ENCODE measurements at places on chromosomes 5 and 9.

DNA sequence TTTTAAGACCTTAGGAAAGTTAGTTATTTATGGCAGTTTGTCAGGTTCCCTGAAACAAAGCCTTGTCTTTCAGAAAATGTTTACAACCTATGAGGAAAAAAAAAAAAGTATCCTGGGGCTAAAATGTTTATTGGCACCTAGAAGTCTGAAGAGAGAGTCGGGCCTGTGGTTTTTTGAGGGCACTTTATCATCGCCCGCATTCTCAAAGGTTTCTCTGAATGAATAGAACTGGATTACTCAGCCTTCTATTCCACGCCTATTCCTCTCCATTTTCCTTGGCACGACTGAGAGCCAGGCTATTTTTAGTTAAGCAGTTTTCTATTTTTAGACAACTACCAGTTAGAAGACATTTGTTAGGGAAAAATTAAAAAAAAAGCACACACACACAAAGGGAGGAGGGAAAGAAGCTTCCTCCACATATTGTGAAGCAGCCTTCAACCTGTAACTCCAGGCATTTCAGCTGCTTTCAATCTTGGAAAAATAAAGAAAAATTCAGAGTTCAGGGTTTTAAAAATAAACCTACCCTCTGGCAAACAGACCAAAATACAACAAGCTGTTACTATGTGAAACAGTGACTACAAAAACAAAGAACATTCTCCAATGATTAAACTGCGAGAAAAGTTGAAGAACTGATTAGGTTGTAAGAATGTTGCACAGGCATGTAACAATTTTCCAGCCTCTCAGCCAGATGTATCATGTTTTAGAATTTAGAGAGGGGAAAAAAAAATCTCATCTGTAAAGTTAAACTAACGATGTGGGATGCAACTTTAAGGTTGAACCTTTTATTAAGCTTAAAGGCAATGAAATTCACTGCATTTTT is 97.0 kb downstream of the MEF2C start:
- H3K4me3 ChIP-seq, result no peak overlapping the region
- no peaks in the 10 kb centered on the region for H3K36me3 ChIP-seq
- no peak for DNase-seq
- peaks cover 32% of the 10 kb centered on the region for H3K4me1 ChIP-seq

DNA sequence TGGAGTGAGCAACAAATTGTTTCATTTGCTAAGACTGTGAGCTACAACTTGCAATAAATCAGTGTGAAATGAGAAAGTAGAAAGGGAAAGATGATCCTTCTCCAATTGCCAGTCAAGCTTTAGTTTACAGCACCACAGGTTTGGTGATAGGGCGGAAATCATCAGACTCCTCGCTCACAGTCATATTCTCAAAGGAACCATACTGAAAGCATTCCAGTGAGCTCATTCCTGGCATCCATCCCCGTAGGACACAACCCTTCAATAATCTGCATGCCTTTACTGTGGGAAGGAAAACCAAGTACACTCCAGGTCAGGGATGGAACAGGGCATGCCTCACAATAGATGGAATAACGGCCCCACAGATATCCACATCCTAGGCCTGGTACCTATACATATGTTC is 80.7 kb downstream of the FSTL4 start:
- peaks cover 9% of the 10 kb centered on the region for H3K27me3 ChIP-seq
- peaks cover 21% of the 10 kb centered on the region for H3K4me1 ChIP-seq
- no peak for DNase-seq
- no peaks in the 10 kb centered on the region for H3K36me3 ChIP-seq
- no peak overlapping the region for H3K4me3 ChIP-seq
- H3K27ac ChIP-seq, result no peak overlapping the region

DNA sequence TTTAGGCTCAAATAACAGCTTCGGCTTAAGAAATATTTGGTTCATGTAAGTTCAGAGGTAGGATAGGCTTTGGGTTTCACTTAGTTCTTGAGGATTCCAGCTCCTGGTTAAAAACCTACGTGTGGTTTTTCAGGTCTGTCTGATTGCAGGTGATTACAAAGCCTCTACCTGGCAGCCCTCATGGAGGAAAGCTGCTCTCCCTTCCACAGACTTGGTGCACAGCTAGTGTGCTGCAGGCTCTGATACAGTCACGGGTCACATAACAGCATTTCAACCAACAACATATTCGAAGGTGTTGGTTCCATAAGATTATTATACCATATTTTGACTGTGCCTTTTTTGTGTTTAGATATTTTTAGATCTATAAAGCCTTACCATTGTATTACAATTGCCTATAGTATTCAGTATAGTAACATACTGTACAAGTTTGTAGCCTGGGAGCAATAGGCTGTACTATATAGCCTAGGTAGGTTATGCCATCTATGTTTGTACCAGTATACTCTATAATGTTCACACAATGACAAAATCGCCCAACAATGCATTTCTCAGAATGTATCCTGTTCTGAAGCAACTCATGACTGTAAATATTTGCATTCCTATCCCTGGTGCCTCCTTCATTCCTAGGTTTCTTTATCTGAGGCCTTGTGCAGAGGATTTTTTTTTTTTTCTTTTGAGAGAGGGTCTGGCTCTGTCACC is 8.0 kb upstream of the DCP2 start:
- no peak overlapping the region for H3K4me3 ChIP-seq
- peak overlapping the region; percentile 84 for H3K27ac ChIP-seq
- H3K36me3 ChIP-seq, result no peaks in the 10 kb centered on the region
- peaks cover 32% of the 10 kb centered on the region for H3K4me1 ChIP-seq
- DNase-seq, result no peak
- H3K27me3 ChIP-seq, result no peaks in the 10 kb centered on the region

DNA sequence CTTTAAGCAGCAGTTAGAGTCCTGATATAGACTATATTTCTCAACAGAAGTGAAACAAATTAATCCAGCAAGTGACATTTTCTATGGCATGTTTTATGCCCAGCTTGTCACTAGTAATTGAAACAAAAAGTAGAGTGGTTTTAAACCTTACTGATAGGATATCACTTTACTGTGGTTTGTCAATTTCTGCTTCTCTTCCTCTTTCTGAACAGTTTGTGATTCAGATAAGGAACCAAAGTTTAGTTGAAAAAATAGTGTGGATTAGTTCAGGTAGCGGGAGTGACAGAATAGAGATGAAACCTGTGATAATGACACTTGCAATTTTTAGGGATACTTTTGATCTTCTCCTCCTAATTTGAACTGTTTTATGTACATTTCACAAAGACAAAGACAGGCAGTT is 485.7 kb upstream of the EDIL3 start:
- no peak for DNase-seq
- no peaks in the 10 kb centered on the region for H3K27me3 ChIP-seq
- peaks cover 25% of the 10 kb centered on the region for H3K4me1 ChIP-seq
- no peak overlapping the region for H3K27ac ChIP-seq

DNA sequence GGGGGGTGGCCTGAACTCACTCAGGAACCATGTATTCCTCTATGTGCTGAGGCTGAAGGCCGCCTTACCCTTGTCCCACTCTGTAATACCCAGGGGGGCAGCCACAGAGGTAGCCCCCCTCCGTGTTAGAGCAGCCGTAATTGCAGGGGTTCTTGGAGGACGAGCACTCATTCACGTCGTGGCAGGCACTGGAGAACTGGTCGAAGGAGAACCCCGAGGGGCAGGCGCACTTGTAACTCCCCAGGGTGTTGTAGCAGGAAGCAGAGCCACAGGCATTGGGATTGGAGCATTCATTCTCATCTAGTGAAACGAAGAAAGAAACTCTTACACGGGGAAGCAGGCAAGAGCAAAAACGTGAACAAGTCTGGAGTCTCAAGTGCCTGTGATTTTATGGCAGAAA is 179.8 kb downstream of the SLC12A2 start:
- no peak overlapping the region for H3K4me3 ChIP-seq
- peak overlapping the region; percentile 84 for H3K27ac ChIP-seq
- H3K27me3 ChIP-seq, result no peaks in the 10 kb centered on the region
- H3K4me1 ChIP-seq, result peaks cover 5% of the 10 kb centered on the region
- DNase-seq, result no peak
- peaks cover 76% of the 10 kb centered on the region for H3K36me3 ChIP-seq

DNA sequence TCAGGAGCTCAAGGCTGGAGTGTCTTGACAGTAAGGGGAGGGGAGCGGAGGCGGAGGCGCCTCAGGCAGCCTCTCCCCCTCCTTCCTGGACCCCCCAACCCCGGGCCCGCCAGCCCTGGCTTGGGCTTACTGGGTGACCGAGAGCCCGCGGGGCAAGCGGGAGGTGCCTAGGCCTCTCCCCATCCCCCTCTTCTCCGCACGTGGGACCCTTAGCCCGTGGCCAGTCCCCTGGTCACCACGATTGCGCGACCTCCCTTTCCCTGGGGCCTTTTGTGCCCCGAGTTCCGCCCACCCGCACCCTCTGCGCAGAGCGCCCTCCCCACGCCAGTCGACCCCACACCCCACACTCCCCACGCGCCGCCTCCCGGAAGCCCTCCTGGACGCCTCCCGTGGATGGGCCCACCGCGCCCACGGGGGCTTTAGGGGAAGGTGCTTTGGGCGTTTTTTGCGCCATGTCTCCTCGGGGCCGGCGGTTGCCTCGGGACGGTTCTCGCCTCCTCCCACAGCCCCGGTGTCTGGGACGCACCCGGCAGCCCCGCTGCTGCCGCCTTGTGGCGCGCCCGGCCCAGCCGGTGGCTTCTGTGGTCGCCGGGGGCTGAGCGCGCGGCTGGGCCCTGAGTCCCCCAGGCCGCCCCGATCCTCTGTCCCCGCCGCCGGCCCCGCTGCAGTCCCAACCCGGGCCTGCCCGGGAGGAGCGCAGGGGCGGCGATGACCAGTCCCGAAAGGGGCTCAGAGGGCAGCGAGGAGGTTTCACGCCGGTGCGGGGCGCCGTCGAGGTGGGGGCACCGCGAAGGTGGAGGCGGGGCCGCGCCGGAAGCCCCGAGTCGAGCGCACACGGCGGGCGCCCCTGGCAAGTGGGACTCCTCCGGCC is 3.2 kb downstream of the TOR4A start:
- no peak overlapping the region for H3K27ac ChIP-seq
- peaks cover 26% of the 10 kb centered on the region for H3K27me3 ChIP-seq
- peaks cover 4% of the 10 kb centered on the region for H3K36me3 ChIP-seq
- peaks cover 23% of the 10 kb centered on the region for H3K4me1 ChIP-seq
- no peak overlapping the region for H3K4me3 ChIP-seq
- DNase-seq, result peak; percentile 76

DNA sequence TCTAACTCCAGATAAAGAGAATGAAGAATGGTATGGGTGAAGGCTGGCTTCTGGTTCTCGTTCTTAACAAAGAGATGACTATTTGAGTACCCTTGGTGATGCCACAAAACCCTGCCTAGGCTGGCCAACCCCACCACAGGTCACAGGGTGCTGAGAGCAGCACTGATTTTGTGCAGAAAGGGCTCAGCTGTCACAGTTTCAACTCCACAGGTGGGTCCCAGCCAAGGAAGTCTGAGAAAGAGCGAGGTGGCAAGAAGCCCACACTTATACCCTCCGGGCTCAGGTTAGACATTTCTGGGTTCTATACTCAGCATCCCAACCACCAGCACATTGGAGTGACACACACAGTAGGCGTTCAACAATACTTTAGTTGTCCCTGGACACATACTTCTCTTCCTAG is 118.1 kb downstream of the SLIT3 start:
- no peaks in the 10 kb centered on the region for H3K4me1 ChIP-seq
- H3K27ac ChIP-seq, result no peak overlapping the region
- H3K4me3 ChIP-seq, result no peak overlapping the region
- DNase-seq, result no peak
- no peaks in the 10 kb centered on the region for H3K36me3 ChIP-seq

DNA sequence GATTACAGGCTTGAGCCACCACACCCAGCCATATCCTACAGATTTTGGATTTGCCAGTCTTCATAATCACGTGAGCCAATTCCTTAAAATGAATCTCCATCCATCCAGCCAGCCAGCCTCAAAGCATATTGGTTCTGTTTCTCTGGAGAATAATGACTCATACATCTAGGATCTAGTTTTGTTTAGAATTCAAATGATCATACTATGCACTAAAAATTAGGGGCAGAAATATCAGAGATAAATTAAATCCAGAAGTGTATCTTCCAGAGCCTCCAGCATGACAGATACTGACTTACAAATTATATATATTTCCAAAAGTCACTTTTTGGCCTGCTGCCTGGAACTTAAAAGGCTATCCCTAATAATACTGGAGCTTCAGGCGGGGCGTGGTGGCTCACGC is 119.1 kb upstream of the NR5A1 start:
- peaks cover 2% of the 10 kb centered on the region for H3K27me3 ChIP-seq
- H3K4me3 ChIP-seq, result no peak overlapping the region
- no peak for DNase-seq
- H3K27ac ChIP-seq, result no peak overlapping the region

GRCh38 chr5:180910735-180911134 is 11.8 kb downstream of the BTNL8 start:
- H3K36me3 ChIP-seq, result peaks cover 5% of the 10 kb centered on the region
- peaks cover 15% of the 10 kb centered on the region for H3K4me1 ChIP-seq
- H3K4me3 ChIP-seq, result no peak overlapping the region
- no peak for DNase-seq
- no peak overlapping the region for H3K27ac ChIP-seq
- peaks cover 8% of the 10 kb centered on the region for H3K27me3 ChIP-seq

GRCh38 chr9:120710110-120710981 is 3.9 kb downstream of the MEGF9 start:
- H3K4me3 ChIP-seq, result no peak overlapping the region
- H3K27me3 ChIP-seq, result peaks cover 35% of the 10 kb centered on the region
- H3K4me1 ChIP-seq, result peaks cover 44% of the 10 kb centered on the region
- H3K27ac ChIP-seq, result no peak overlapping the region
- H3K36me3 ChIP-seq, result no peaks in the 10 kb centered on the region
- DNase-seq, result no peak

- H3K36me3 ChIP-seq, result no peaks in the 10 kb centered on the region
- peak overlapping the region; percentile 45 for H3K27ac ChIP-seq
- DNase-seq, result peak; percentile 11
- peaks cover under 1% of the 10 kb centered on the region for H3K4me1 ChIP-seq
- peaks cover 2% of the 10 kb centered on the region for H3K27me3 ChIP-seq
Observed at GRCh38 chr9:94697972-94698581, 28.4 kb upstream of the AOPEP start.

GRCh38 chr9:98247831-98248657 is 7.4 kb downstream of the TBC1D2 start:
- H3K4me3 ChIP-seq, result peak overlapping the region; percentile 3
- peak overlapping the region; percentile 91 for H3K27ac ChIP-seq
- peaks cover 60% of the 10 kb centered on the region for H3K4me1 ChIP-seq
- no peaks in the 10 kb centered on the region for H3K36me3 ChIP-seq
- peak; percentile 35 for DNase-seq
- peaks cover 14% of the 10 kb centered on the region for H3K27me3 ChIP-seq

- H3K4me3 ChIP-seq, result no peak overlapping the region
- peak overlapping the region; percentile 36 for H3K27ac ChIP-seq
- DNase-seq, result no peak
- no peaks in the 10 kb centered on the region for H3K36me3 ChIP-seq
- H3K27me3 ChIP-seq, result no peaks in the 10 kb centered on the region
Observed at GRCh38 chr5:109944461-109944860, 254.7 kb downstream of the MAN2A1 start.
